ENCODE measurements at places on chromosomes 13 and 19. TPM values are rescaled to one million over a fixed set of nuclear protein-coding genes. Genes with fewer than 3 reads are reported as not detected.

MEIS3 gene
- not detected for total RNA-seq

NBEA gene
- 2.7 TPM for total RNA-seq

DNA sequence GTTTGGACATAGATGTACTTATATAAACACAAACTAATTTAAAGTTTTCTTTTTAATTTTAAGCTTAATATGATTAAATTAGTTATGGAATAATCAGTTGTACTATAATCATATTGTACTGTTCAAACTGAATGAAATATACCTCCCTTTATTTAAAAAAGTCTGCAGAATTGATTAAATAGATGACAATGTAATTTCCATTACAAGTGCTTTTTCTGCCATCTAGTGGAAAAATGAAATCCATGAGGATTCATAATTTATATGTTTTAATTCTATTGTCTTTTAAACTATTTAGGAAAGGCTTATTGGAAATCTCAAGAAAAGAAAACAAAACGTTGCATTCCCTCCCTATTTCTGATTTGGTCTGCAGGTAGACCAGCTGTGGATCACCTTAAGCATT, 30.9 kb downstream of the MZT1 start:
- DNase-seq, result no peak

DNA sequence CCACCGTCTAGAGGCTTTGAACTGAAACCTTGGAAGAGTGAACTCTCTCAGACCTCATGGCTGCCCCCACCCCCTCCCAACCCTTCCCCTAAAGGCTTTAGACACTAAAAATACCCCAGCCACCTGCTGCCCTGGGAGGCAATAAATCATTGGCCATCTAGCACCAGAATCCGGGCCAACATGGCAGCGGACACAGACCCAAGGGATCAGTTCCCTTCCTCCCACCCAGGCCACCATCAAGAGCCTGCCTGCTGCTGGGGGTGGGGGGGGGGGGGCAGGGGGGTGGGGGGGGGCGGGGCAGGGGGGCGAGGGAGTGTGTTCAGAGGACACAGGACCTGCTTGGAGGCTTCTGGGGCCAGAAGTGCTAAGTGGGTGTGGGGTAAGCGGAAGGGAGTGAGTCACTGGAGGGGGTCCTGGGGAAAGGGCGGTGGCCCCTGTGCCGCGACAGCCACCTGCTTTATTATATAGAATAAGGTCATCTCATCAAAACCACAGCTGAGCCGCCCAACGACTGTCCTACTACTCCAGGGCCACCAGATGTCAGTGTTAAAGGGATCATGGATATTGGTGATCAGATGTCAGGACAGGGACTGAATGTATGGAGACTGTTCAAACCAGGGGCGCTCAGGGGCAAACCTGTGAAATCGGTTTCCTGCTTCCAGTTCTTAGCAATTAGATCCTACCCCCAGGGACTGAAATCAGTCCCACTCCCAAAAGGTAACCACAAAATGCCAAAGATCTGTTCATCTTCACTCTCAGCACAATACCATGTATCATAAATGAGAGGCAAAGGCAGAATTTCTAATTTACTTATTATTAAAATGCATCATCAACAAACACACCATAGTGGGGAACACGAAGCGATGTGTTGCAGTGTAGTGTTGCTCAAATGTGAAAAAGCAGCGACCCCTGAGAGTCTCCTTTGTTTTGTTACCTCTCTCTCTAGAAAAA, 24.3 kb downstream of the ARL11 start:
- no peak for DNase-seq

DNA sequence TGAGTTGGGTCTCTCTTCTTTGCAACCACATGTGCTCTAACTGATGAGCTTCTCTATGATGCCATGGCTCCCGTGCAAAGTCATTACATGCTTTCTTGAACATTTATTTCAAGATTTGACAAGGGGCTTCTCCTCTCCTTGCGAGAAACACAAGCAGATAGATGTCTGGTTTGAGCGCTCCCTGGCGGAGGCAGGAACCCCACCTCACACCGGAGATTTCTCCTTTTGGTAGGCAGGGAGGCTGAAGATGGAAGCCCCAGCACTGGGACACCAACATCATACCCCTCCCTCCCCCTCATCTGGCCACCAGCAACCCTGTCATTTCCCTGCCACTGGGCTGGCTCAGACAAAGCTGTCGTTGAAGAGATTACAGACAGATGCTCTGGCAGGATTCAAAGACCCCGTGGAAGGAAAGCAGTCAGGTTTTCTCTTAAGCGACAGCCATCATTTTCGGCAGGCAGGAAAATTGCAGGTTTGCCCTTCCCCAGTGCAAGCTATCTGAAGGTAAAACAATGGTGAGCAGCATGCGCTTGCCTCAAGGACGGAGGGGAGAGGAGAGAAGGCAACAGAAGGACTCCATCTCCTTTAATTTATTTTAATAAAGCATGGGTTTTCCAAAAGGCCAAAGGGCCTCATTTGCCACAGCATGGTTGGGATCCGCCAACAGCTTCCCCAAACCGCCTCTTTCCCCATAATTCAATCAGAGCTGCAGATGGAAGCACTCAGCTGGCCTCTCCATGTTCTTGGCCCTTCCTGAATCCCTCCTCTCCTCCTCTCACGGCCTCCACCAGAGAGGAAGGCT, 344.1 kb upstream of the TSHZ3 start:
- DNase-seq, result no peak

DNA sequence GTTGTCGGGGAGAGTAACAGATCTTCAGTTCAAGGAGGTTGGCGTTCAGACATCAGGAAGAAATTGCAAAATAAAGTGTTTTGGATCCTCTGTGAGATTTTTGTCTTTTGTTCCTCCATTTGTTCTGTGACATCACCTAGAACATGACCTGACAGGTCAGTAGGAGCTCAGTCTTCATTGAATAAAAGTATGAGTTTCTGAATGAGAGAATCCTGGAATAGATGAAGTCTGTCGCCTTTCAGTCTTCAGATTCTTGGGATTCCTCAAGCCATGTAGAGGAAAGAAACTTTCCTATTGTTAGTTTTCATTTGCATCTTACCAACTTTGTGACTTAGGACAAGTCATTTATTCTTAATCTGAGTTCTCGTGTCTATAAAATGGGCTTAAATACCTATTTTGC, 14.4 kb downstream of the ARHGAP35 start:
- DNase-seq, result no peak
